ENCODE measurements at places on chromosomes 7 and 10.

- peak; percentile 4 for DNase-seq
These were observed 387.9 kb downstream of the TCERG1L start for GRCh38 chr10:130923596-130923995.

GRCh38 chr10:123203393-123204126, 49.4 kb downstream of the BUB3 start:
- no peak for DNase-seq

- no peak for DNase-seq
These were observed 649 bp downstream of the DNA2 start for GRCh38 chr10:68471063-68471585.

- no peak for DNase-seq
These were observed 185.7 kb downstream of the GRID1 start for GRCh38 chr10:86180861-86181260.

DNA sequence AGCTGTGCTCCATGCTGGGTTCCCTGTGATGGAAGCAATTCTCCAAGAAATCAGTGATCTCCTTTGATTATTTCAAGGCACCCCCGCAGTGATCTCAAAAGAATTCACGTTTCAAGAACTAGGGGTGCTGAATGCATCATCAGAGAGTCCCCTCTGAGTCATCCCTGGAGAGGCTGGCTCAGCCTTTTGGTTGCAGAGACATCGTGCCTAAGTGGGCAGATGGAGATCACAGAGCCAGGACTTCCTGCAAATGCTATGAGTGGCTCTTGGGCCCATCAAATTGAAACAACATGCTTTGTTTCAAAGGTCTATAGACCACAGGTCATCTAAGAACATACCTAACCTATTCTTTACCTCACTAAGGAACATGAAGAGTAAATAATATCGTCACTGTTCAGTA, 41.5 kb upstream of the PLEKHA1 start:
- DNase-seq = no peak

DNA sequence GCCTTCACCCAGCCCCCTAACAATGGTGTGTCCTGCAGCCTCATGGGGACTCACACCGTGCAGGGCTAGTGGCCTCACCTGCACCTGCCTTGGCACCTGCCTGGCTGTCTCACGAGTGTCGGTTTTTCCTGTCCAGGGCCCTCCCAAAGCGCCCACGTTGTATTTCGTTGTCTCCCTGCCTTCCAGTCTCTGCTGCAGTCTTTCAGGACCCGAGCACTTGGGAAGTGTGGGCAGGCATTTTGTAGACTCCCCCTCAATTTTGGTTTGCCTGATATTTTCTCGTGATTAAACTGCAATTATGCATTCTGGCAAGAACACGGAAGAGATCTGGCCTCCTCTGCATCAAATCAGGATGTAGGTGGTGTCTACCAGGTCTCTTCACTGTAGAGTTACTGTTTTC, 17.9 kb downstream of the BNIP3 start:
- DNase-seq = no peak

DNA sequence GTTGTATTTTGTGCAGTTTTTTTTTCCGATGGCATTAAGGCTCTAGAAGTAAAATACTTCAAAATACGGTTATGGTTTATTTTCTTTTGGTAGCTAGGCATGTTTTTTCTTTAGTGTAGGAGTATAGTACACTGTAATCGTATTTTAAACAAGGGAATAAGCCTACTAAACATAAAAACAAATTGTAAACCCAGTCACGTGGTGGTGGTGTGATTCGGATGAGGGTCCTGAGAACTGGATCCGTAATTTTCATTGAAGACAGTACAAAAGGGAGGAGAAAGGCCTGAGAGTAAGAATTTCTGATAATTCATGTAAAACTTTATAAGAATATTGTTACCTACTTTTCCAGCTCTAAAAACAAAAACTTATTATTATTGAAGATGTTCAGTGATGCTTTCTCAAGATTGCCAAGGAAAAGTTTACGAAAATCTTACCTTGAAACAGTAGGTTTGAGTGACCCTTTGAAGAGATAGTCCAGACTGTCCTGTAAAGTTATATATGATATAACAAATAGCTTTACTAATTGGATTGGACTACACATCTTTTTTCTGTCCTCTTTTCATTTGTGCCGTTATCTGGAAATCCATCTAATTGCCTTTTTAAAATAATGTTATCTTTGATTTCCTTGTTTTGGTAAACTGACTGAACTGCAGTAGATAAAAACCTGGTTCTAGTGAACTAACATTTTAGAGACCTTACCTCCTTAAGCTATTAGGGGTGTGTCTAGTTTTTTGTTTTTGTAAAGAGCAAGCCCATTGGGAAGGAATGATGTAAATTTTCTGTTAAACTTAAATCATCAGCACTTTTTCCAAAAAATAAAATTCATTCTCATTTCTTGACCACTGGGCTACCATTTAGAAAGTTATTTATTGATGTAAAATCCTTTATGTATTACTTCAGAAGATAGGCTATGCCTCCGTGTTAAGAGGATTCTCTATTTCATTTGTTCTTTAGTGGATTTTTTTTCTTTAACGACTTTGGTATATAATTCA, 1.0 kb upstream of the PBLD start:
- DNase-seq = no peak

- no peak for DNase-seq
These were observed 86.5 kb downstream of the GSAP start for GRCh38 chr7:77329466-77330168.

DNA sequence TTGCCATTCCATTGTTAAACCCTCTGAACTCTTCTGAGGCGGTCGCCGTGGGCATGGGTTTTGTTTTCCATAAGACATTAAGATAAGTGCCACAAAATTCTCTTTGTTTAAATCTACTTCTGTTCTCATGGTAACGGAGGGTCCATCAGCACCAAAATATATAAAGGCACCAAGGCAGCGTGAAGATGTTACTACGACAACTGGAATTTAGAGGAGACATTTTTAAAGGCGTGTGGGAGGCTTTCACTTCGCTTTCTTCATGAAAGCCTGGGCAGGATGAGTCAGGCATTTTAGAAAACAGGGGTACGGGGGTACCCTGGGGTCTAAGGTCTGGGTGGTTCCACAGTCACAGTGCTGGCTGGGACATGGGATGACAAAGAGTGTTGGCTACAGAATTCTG, 34.0 kb downstream of the SMKR1 start:
- DNase-seq = no peak

DNA sequence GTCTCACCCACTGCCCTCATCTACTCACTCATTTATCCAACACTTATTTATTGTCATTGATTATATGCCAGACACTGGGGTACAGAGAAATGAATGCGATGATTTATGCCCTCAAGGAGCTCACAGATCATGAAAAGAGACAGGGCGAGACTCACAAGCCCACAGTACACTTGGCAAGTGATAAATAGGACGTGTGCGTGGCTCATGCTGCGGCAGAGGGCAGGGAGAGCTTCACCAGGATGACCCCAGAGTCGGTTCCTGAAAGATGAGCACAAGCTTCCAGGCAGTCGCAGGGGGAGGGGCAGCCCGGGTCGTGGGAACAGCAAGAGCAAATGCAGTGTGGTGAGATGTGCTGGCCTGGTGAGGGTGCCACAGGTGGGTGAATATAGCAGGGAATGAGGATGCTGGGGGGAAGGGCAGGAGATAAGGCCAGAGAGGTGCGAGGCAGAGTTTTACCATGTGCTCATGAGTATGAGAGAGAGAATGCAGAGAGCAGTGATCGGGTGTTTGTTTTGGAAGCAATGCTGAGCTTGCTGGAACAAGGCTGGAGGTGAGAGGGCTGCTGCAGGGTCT, 70.9 kb downstream of the ATXN7L1 start:
- no peak for DNase-seq

GRCh38 chr10:52807803-52808202, 35.2 kb upstream of the MBL2 start:
- DNase-seq = no peak

- DNase-seq = no peak
These were observed 212.3 kb downstream of the C7orf25 start for GRCh38 chr7:42699380-42700178.

DNA sequence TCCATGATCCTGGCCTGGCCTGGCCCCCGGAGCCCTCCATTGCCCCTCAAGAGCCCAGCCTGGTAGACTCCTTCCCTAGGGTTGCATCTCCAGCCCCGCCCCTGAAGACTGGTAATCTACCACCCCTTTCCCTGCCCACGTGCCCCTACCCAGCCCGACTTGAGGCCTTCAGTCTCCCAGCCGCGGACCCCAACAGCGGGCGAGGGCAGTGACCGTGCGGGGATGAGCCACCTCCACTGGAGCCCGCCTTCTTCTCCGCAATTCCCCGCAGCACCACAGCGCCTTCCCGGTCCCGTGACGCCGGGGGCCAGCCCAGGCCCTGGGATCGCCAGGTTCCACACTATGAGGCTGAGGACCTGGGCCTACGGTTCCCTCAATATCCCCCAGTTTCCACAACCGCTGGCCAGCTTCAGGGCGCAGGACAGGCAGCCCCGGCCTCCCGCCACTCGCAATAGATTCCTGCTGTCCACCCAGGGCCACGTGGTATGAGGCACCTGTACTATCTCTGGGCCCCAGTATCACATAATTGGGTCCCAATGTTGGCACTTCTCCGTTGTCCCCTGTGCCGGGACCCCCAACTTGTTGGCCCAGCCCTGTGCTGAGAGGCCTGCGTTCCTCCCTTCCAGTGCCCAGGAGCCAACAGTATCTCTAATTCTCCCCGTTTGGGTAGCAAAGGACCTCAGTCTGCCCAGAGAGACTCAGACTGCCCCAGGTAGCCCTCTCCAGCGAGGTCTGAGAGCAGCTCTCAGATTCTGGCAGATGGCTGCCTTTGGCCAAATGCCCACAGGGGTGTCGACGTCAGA, 1.1 kb upstream of the GPRIN2 start:
- peak; percentile 57 for DNase-seq

- DNase-seq = no peak
These were observed 72.8 kb downstream of the ST8SIA6 start for GRCh38 chr10:17381502-17382142.

DNA sequence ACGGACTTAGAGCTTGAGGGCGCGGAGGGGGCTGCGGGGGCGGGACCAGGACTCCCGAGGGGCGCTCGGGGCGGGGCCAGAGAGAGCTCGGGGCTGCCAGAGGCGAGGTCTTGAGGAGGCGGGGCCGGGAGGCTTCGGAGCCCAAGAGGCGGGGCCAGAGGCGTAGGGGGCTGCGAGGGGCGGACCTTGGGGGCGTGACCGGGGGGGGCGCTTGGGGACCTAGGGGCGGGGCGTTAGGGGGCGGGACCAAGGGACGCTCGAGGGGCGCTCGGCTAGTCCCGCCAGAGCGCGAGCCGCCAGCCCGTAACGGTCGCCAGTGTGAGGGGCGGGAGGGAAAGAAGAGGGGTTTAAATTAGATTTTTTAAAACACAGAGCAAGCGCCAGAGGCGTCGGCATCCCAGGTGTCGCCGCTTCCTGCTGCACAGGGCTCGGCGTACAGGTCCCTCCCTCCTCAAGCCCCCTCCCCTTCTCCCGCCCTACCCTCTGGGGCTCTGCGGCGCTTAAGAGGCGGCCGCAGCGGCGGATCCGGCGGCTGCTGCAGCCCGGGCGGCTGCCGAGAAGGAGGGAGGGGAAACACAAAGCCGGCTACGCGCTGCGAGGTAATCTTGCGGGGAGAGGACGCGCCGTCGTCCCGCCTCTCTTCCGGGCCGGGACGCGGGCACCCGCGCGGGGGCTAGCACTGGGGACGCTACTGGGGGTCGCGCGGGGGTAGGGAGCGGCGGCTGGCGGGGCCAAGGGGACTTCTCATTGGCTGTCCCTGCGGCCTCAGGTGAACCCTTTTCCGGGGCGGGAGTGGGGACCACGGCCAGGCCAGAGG, at the start of gene ADD3:
Gene ADD3, plus strand, starts transcription at position 284 of the 817 bp plus-strand sequence. CDS start 92,670 bp downstream, outside the sequence.
- peak; percentile 96 for DNase-seq

- DNase-seq = no peak
These were observed 99.6 kb upstream of the PCDH15 start for GRCh38 chr10:54900584-54900983.

DNA sequence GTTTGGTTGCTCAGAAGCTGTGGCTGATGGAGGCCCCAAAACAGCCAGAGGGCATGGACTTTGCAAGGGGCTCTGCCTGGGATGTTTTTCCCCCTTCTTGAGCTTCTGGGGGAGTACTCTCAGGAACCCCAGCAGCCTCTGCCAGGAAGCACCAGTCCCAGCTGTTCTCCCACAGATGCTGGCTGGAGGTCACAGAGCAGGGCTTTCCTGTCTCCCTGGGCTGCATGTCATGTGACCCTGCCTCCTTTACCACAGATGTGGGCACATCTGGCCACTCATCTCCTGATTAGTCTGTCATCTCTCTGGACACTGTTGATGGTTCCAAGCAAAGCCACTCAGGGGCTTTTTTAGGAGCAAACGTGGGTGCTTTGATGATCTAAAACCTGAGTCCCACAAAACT, 136.7 kb downstream of the NEURL1 start:
- no peak for DNase-seq

DNA sequence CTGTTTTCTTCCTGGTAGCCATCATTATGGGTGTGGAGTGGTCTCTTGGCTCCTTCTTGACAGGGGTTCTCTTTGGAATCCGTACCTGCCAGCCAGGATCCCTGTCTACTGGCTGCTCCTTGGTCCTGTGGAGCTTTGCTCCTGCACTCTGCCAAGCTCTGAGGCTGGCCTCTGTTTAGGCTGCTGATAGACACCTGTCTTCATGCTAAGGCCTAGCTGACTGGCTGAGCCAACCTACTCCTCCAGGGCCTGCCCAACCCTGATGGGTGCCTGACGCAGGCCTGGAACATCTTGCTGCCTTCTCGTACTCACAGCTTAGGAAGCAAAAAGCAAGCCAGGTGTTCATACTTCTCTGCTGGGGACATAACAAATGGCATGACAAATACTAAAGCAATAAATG, 333.6 kb upstream of the ZNF32 start:
- DNase-seq = peak; percentile 32

DNA sequence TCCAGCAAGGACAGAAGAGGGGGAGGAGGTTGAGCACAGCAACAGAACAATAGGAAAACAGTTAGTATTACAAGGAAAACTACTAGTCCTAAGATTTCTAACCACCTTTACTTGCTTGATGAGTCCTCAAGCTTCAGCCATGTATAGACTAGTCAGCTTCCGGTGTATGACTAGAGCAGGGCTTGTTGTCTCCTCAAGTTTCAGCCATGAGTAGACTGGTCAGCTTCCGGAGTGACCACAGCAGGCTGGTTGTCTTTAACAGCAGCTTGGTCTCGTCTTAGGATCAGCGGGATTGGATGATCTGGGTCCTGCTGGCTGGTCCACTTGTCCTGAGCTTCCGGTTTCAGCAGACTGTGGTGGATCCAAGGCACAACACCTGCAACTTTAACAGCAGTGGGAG, 10.6 kb upstream of the ZNF239 start:
- DNase-seq = no peak

- DNase-seq = no peak
These were observed 23.7 kb downstream of the SPAG6 start for GRCh38 chr10:22368981-22369380.

DNA sequence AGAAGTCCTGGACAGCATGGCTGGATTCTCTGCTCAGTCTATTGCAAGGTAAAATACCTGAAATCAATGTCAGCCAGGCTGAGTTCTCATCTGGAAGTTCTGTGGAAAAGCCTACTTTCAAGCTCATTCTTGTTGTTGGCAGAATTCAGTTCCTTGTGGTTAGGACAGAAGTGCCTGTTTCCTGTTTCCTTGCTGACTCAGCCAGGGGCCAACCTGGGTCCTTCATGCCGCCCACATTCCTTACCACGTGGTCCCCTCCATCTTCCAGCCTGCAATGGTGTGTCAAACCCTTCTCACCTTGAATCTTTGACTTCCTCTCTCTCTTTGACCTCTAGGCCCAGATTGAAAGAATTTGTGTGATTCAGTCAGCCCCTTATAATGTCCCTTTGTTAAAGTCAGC, 197.1 kb upstream of the STK17A start:
- no peak for DNase-seq

GRCh38 chr10:5159126-5159525, 25.8 kb downstream of the AKR1C8 start:
- no peak for DNase-seq
